Smooth muscle cell of the coronary artery (primary cell): ENCODE measurements at places on chromosomes 12 and 14. TPM values are rescaled to one million over a fixed set of nuclear protein-coding genes. Genes with fewer than 3 reads are reported as not detected.

The SMIM41 gene
- total RNA-seq = 0.12 and 0.15 TPM in 2 replicates

The TUNAR gene
- total RNA-seq = not detected in 2 replicates

The CMKLR1 gene
- total RNA-seq = 0.08 and 1.3 TPM in 2 replicates

The PPFIA2 gene
- total RNA-seq = 0.08 and 2.5 TPM in 2 replicates

The CDKL1 gene
- total RNA-seq = 3.2 and 5.2 TPM in 2 replicates

The ZDHHC17 gene
- total RNA-seq = 41.3 and 106 TPM in 2 replicates

The DIO2 gene
- total RNA-seq = 1.8 and 4.2 TPM in 2 replicates

The RPL10L gene
- not detected in 2 replicates for total RNA-seq

The SMCO2 gene
- 0.08 TPM in 1 of 2 replicates, not detected in the other for total RNA-seq

The KRT3 gene
- not detected in 2 replicates for total RNA-seq

The PLXNC1 gene
- 1.1 and 19.5 TPM in 2 replicates for total RNA-seq

The CFAP54 gene
- 1.1 and 1.6 TPM in 2 replicates for total RNA-seq

The DAAM1 gene
- total RNA-seq = 8.8 and 60.4 TPM in 2 replicates

The TC2N gene
- 0.08 and 0.12 TPM in 2 replicates for total RNA-seq

The MMP17 gene
- total RNA-seq = 9.1 and 9.5 TPM in 2 replicates

The PTPRR gene
- 0.83 and 0.94 TPM in 2 replicates for total RNA-seq

The GPR68 gene
- total RNA-seq = 7.1 and 15.6 TPM in 2 replicates

The TRIP11 gene
- total RNA-seq = 18.8 and 24.3 TPM in 2 replicates

The FAM186B gene
- total RNA-seq = 0.12 and 0.23 TPM in 2 replicates

The KCNMB4 gene
- 1.2 and 6.0 TPM in 2 replicates for total RNA-seq

The TEX52 gene
- not detected in 2 replicates for total RNA-seq

The KLHL33 gene
- 0.23 TPM in 1 of 2 replicates, not detected in the other for total RNA-seq
